ENCODE measurements at places on chromosomes 3 and 15.

DNA sequence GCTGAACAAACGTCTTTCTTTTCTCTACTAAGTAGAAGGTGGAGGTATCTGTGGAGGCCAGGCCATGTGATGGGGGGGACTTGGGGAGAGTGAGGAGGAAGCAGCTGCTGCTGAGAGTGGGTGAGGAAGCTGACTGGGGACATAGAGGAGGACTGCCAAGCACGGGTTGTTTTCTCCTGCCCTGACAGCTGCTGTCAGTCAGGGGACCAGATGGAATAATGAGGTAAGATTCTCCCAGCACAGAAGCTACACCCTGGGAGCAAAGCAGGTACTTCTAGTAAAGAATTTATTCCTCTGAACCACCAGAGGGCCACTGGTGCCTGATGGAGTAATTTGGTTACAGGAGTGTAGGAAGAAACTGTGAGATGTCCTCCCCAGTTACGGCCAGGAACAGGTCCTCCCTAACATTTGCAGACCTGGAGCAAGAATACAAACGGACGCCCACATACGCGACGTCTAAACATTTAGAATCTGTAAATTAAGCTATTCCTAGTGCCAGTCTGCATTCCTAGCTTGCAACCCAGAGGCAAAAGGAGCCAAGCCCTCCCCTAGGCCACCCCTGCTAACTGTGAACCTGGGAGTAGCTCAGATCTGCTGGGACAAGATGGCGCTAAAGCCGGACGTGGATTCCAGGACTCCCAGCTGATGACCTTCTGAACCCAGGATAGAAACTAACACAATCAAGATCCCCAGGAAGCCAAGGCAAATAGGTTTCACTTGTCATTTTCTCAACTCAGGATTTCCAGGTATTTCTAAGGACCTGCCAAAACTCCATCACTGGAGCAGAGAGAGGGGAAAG, 14.8 kb downstream of the CRYGS start:
- no peak for DNase-seq

- DNase-seq, result no peak
These were observed 3.3 kb downstream of the VPS8 start for GRCh38 chr3:184815046-184815930.

DNA sequence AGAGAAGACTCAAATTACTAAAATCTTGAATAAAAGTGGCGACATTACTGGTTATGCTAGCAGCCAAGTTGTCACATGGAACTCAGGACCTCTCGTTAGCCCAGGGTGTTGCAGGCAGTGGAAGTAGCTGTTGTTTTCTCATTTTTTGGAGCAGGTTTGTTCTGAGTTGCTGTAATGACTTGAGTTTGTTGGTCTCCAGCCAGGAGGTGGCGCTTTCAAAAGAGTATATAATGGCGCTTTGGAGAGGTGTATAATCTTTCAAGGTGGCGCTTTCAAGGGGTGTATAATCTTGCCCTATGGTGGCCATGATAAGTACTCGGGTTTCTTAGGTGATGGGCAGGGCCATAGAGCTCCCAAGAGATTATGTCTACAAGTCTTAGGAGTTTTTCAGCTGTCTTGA, 632.7 kb downstream of the NTRK3 start:
- DNase-seq, result no peak

DNA sequence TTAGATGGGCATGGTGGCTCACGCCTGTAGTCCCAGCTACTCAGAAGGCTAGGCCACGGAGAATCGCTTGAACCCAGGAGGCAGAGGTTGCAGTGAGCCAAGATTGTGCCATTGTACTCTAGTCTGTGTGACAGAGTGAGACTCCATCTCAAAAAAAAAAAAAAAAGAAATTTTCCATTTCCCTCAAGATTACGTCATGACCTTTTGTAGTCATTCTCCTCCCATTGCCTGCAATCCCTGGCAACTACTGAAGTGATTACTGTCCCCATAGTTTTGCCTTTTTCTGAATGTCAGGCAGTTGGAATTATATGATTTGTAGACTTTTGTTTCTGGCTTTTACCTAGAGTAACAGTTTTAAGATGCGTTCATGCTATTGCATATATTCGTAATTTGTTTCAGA, 28.0 kb downstream of the WDR76 start:
- no peak for DNase-seq

GRCh38 chr3:6264036-6264435, 596.9 kb upstream of the GRM7 start:
- no peak for DNase-seq

DNA sequence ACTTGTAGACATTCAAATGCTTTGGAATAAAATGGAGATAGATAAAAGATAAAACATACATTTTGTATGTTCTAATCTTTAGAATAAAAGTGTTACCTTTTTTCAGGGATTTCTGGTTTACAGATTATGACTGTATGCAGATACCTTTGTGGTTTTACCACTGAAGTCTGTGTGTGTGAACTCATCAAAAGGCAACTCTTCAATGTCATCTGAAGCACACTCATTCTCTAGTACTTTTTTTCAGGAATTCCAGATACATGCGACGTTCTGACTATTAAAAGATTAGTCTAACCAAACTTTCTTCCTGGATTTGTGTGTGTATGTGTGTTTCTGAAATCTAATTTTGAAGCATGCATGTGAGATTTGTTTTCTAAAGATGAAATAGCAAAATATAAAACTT, 188.6 kb downstream of the NLGN1 start:
- DNase-seq, result no peak

- DNase-seq, result no peak
These were observed 230.8 kb upstream of the MCTP2 start for GRCh38 chr15:94000606-94001005.

GRCh38 chr3:45868213-45868612, 18.1 kb upstream of the CCR9 start:
- no peak for DNase-seq

- no peak for DNase-seq
These were observed 7.8 kb downstream of the BLOC1S6 start for GRCh38 chr15:45594835-45595530.

GRCh38 chr3:72220946-72221345, 436.0 kb upstream of the PROK2 start:
- DNase-seq, result no peak

GRCh38 chr3:102826636-102827035, 391.8 kb downstream of the ZPLD1 start:
- peak; percentile 96 for DNase-seq

DNA sequence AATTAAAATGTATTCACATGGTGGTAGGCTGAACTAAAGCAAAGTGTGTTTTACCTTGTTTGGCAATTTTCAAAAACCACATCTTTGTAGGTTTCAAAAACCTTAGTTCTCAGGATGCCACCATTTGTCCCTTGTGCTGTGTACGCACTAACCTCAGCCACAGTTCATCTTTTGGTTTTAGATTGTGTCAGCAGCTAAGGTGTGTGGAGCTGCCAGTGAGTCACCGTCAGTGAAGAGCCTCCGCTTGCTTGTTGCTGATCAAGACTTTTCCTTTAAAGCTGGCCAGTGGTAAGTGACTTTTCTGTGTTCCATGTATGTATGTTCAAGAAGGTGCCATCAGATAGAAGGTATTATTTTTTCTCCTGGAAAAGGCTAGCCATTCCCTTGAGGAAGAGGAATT, 21.1 kb downstream of the OXNAD1 start:
- no peak for DNase-seq

GRCh38 chr3:11651900-11652299, 8.2 kb upstream of the VGLL4 start:
- DNase-seq, result no peak

DNA sequence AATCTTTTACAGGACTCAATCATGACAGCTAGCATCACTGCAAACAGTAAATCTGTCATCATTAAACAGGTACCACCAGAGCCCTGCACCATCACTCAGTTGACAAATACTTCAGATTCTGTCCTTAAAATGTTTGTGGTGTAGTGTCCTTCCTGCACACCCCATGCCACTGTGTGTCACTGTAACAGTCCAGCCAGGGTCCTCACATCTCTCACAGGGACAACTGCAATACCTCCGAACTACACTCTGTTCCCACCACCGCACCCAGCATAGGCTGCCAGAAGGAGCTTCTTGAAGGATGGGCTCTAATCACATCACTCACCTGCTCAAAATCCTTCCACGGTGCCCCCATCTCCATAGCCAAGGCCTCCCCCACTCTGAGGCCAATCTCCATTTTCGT, 90.2 kb upstream of the FGF12 start:
- no peak for DNase-seq

DNA sequence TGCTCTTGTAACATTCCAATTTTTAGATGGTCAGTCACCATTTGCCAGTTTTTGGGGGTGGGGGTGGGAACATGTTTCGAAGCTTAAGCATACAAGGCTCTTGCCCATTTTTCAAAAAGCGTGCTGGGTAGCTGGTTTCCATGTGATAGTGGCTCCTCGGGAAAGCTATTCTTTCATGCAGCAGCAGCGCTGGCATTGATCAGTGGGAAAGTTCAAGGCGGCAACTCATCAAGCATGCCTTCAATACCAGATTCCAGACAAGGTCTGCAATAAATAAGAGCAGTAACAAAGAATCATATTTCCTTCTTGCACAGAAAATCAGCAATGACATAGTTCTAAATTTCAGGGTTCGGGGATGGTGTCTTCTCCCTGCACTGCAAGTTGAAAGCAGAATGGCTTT, 133.5 kb upstream of the ONECUT1 start:
- DNase-seq, result no peak

DNA sequence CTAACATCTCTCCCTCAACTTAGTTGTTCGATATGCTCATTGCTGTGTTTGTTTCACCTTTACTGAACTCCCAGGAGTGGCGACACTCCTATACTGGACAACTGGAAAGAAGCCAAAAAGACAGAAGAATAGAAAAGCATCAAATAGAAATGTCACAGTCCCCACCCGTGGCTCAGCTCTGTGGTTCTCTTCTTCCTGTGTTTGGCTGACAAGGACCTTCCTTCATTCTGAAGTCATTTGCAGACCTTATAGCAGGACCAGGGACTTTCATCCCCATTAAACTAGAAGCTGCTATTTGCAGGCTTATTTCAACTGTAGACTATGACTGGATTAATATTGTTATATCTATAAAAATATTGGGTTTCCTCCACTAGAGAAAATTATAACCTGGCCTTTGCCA, 125.9 kb downstream of the NECTIN3 start:
- no peak for DNase-seq

DNA sequence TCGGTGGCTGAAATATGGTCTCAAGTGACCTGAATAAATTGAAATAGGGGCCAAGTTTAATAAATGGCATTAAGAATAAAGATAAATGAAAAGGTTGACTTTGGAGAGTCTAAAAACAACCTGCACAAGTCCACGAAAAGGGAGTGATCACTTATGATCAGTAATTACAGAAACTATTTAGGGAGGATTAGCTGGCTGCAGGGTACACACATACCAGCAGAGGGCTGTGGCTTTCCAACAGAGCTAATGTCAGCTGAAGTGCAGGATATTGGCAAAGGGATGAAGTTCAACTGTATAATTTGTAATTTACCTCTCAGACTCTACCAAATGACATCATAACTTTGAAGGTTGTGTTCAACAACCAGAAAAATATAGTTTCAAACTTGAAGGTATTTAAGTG, 86.8 kb downstream of the SYNPR start:
- no peak for DNase-seq

DNA sequence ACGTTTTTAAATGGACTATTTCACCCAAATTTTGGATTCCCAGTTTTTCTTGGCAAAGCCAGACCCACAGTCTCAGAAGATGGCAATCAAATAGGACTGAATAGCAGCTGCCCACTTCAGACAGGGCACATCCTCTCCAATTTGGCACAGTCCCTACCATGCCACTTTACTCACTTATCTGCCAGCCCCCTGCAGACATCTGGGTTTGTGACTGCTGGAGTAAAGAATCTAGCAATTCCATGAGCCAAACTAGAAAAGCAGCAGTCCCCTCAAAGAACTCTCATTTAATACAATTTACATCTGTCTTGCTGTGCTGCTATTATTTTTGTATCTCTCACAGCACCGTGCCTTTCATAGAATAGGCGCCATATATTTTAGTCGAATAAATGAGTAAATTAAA, 16.0 kb upstream of the LRRN1 start:
- DNase-seq, result no peak

DNA sequence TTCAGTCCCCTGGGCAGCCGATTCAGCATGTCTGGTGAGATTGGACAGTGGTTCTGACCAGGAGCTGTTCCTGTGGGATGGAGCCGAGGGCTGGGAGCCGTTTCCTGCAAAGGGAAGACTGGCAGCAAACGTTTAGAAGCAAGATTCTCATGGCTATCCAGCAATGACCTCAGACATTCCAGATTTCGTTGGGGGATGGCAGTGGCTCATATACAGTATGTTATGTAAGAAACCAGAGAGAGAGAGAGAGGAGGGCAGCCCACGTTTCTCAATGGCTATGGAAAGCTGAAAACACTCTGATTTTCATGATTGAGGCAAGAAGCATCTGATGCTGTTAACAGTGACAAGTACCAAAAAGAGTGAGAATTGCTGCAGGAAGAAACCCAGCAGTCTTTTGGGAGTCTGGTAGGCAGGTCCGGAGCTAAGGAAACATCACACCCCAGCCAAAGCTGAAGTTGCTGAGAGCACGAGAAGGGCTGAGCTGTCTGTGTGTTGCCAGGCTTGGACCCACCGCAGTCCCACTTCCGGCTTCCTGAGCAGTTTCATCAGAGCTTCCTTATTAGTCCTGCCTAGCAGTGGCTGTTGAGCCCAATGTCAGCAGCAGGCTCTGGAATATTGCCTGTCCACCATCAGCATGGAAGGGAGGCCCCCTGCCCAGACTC, 25.6 kb upstream of the VPS8 start:
- no peak for DNase-seq

DNA sequence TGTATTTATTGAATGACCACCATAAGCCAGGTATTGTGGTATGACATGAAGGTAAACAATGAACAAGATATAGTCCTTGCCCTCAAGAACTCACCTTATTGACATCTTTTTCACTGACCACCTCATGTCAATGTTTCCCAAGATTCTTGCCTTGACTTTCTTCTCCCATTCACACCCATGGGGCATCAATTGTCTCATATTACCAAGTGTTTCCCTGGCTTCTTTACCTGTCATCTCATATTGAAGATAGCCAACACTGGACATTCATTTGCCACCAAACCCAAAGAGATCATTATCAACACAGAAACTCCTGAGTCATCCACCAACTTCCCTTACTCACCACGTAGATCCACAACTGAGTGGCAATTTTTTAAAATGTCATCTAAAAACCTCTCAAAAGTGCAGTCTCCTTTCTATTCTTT, 2.2 kb downstream of the EFHB start:
- DNase-seq, result no peak

GRCh38 chr15:88090481-88091011, 166.0 kb downstream of the NTRK3 start:
- DNase-seq, result no peak

DNA sequence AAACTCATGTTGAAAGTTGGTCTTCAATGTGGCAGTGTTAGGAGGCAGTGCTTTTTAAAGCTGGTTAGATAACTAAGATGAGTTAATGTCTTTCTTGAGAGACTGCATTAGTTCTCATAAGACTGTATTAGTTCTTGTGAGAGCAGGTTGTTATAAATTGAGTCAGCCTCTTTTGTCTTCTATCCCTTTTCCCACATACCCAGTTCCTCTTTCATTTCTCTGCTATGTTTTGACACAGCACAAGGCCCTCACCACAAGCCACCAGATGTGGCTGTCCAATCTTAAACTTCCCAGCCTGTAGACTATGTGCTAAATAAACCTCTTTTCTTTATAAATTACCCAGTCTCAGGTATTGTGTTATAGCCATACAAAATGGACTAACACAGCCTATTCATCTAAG, 94.6 kb upstream of the SNTN start:
- no peak for DNase-seq

Data from NCI-H1436 treated with DMSO at 0.1 percent for 48 hours (cell line).